ENCODE measurements at places on chromosomes 5 and 9. TPM values are rescaled to one million over a fixed set of nuclear protein-coding genes. Genes with fewer than 3 reads are reported as not detected.

Gene PFN3
- not detected for total RNA-seq

Gene IFT74
- total RNA-seq: 8.7 TPM

Gene MSX2
- total RNA-seq: not detected

- DNase-seq: no peak
These were observed 171.6 kb downstream of the RASEF start for GRCh38 chr9:82891321-82891720.

DNA sequence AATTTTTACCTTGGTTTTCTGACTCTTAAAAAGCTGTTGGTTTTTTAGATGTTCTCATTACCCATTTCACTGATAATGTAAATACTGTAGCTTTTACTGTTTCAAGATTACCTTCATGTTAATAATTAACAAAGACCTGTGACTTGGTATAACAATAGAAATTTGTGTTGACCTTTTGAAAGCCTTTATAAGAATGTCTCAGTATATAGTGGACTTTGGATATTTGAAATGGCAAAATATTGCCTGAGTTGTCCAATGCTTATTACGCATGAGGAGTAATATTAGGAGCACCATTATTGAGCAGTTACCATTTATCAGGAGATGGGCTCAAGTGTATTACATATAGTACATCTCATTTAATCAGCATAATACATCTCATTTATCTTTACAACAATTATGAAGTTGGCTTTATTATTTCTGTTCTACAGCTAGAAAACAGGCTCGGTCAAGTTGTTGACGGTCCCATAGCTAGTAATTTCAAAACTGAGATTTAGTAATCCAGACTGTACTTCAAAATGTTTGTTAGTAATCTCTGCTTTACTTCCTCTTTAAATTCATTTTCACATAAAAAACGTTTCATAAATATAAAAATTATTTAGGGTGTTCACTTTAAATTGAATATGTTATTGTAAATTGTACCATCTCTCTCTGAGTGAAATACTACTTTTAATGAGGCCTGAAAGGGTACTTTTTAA, 50.7 kb upstream of the FKTN start:
- no peak for DNase-seq

DNA sequence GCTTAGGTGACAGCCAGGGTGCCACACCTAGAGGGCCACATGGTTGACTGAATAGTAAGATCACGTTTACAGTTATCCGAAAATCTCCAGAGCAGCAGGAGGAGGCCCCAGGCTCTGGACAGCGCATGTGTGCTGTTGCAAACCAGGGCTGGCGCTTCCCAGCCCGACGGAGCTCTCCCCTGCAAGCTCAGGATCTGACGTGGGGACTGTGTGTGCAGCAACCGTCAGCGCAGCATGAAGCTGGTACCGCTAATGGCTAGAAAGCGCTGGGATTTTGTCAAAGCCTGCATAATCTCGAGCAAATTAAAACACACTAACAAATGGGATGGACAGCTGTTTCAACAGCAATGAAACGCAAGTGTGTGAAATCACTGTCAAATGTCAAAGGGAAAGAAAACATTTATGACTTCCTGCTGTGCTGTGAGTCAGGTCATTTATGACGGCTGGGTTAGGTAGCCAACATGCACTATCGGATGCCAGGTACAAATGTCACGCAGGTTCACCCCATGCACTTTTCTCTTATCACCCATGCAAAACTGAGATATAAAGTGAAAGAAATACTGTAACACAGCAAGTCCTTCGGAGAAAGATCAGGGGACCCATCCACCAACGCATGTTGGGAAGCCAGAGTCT, 7.5 kb downstream of the SURF4 start:
- DNase-seq: no peak

DNA sequence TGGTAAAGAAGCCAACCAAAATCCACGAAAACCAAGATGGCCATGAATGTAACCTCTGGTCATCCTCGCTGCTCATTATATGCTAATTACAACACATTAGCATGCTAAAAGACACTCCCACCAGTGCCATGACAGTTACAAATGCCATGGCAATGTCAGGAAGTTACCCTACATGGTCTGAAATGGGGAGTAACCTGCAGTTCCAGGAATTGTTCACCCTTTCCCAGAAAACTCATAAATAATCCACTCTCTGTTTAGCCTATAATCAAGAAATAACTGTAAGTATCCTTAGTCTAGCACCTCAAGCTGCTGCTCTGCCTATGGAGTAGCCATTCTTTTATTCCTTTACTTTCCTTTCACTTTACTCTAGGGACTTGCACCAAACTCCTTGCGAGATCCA, 160.6 kb downstream of the EFNA5 start:
- no peak for DNase-seq

- no peak for DNase-seq
These were observed 13.5 kb upstream of the MELK start for GRCh38 chr9:36559036-36559695.

- no peak for DNase-seq
These were observed 17.4 kb upstream of the KCNIP1 start for GRCh38 chr5:170486371-170486770.

DNA sequence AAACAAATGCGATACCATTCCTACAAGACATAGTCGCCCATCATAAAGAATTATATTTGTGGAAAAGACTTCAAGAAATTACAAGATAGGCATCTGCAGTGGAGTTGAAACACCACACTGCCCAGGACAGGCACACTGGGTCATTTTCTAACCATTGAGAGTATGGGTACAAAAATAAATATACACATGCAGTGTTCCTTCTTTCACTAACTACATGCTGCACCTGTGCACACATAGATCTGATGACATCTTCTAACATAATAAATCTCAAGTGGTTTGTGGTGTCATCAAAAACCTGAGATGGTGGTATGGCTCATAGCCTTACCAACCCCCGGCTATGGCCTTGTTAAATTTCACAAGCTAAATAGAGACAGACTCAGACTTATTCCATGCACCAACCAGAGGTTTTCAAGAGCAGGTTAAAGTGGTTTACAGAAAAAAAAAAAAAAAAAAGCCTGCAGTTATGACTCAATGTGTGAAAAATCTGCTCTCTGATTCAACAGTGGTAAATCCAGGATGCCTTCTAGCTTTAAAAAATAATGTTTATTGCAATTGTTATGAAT, 12.4 kb upstream of the NFIB start:
- DNase-seq: no peak

DNA sequence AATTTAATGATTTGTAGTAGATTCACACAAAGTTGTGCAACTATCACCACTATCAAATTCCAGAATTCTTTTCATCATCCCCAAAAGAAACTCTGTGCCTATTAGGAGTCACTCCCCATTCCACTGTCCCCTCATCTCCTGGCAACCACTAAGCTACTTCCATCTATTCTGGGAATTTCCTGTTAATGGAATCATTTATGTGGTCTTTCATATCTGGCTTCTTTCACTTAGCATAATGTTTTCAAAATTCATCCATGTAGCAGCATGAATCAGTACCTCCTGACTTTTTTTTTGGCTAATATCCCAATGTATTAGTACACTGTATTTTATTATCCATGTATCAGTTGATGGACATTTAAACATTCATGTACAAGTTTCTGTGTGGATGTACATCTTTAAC, 157.6 kb downstream of the TTC39B start:
- no peak for DNase-seq

GRCh38 chr5:147483961-147484707, 25.7 kb downstream of the DPYSL3 start:
- no peak for DNase-seq

GRCh38 chr5:61627531-61627930, 295.5 kb downstream of the ZSWIM6 start:
- no peak for DNase-seq

GRCh38 chr9:75979362-75979761, 88.9 kb downstream of the PCSK5 start:
- peak; percentile 3 for DNase-seq

GRCh38 chr9:95379630-95380029, 62.1 kb upstream of the FANCC start:
- DNase-seq: no peak

GRCh38 chr5:151739939-151740335, 18.5 kb downstream of the ATOX1 start:
- DNase-seq: no peak

DNA sequence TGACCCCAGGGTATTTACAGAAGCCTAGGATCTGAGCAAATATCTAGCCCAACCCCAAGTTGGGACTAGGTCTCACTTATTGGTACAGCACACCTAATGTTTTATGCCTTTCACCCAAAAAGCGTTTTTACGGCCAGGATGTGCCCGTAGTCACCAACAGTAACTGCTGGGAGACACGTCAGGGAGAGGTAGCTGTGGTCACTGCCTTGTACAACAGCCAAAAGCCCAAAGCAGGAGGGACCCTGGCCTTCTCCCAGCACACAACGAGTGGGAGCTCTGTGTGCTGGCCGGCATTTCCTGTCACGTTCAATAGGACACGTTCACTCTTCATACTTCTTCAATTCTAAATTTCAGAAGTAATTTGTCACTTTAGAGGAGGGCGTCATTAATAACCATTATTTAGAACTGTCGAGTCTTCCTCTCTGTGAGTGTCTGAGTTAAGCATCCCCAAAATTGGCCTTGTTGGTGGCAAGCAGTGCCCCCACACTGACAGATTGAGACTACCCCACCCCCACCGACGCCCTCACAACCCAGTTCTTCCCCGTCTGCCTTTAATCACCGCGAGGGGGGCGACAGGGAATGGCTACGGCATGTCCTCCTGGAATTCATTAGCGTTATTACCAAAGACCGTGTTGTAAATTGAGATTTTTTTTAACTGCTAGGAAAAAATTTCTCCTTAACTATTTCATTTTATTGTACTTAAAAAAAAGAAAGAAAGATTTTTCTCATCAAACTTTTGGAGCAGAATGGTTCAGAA, 80.7 kb downstream of the MVB12B start:
- DNase-seq: no peak

DNA sequence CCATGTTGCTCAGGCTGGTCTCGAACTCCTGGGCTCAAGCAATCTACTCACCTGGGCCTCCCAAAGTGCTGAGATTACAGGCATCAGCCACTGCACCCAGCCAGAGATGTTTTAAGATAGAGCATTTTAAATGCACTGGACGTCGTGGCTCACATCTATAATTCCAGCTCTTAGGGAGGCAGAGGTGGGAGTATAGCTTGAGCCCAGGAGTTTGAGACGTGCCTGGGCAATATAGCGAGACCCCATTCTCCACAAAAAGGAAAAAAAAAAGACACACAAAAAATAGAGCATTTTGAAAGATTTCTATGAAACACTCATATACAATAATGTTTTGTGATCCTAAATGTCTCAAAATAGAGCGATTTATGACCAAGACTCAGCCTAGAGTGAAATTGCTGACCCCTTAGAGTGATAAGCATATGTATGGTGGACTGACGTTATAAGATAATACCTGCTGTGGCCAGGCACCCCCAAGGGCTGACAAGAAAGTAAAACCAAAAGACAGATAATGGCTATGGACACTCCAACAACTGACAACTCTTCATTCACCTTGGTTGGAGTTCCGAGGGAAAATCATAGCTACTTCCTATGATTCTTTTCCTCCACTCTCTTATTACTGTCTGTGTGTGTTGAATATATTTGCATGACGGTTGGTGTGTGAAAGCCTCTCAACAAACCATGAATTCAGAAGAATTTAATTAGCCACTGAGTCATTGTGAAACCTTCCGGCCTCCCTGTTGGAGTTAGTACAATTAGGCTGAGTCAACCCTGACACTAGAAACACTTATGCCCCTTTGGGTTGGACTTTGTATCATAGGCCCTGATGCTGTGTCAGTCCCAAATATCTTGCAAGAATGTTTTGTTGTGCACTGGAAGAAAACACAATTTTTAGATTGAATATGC, 526.5 kb upstream of the NUDT12 start:
- DNase-seq: no peak

GRCh38 chr5:114419959-114420358, 58.1 kb downstream of the KCNN2 start:
- no peak for DNase-seq

GRCh38 chr5:172931001-172931536, 28.2 kb upstream of the RPL26L1 start:
- no peak for DNase-seq
